ENCODE measurements at places on chromosomes 1 and 21. TPM values are rescaled to one million over a fixed set of nuclear protein-coding genes. Genes with fewer than 3 reads are reported as not detected.

RASSF5 gene
- total RNA-seq = 1.8 TPM

DNA sequence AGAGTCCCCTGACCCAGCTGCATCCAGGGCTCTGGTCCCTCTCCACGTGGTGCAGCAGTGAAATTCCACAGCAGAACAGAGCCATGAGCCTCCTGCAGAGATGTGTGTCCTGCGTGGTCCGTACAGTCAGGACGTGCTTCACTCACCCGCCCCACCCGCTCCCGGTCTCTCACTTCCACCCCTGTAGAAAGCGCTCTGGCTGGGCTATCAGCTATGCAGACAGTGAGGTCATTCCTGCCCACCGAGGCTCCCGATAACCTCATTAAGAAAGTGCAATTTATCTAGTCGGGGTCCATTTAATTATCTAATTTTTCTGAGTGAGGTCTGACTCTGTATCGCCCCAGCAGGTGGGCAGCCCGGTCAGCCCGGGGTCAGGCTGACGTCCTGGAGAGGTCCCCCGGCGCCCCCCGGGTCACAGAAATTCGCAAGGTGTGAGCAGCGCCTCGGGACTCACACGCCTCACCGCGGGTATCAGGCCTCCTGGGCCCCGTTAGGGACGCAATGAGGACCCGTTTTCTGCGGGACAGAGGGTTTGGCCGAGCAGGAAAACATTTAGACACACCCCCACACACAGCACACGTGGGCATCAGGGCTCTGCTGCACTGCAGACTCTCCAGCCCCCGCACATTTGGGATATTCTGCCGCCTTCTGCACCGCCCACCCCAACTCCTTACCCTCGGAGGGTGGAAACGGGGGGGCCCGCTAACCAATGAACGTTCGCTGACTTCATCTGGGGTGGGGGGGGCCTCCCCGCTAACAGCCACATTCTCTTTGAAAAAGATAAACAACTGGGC is 76.7 kb downstream of the PRDM16 start:
- DNase-seq = no peak

AADACL3 gene
- total RNA-seq = 2.3 TPM

DNA sequence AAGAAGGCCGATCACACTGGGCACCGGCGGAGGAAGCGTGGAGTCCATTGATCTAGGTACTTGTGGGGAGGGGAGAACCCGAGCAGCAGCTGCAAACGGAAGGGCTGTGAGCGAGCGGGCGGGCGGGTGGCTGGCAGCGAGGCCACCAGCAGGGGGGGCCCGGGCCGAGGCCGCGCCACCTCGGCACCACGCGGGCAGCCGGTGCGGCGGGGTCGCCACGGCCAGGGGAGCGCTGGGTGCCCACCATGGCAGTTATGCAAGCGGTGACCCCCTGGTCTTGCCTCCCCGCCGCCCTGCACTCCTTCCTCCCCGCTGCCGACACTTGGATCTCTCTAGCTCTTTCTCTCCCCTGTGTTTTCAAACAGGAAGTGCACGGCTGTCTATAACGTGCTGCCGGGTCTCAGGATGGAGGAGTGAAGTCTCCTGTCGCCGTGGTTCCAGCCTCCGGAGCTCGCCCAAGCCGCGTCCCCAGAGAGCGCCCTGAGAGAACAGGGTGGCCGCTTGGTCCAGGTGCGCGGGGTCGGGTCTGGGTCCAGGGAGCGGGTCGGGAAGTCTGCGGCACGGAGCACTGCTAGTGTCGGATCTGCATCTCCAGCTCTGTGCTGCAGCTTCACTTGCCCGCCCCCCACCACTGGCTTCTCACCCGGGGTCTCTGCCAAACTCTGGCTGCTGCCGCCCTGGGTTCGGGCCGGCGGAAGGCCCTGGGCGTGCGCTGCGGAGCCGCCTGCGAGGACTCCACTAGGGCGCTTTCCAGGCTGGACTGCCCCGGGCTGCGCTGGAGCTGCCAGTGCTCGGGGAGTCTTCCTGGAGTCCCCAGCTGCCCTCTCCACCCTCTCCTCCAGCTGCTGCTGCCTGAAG is 22.7 kb downstream of the LRRC8D start:
- no peak for DNase-seq

Data from H1 (cell line).